ENCODE measurements at places on chromosomes 3 and 15.

- no peak for DNase-seq
Measured at GRCh38 chr3:43247561-43248184, 38.7 kb upstream of the SNRK start.

DNA sequence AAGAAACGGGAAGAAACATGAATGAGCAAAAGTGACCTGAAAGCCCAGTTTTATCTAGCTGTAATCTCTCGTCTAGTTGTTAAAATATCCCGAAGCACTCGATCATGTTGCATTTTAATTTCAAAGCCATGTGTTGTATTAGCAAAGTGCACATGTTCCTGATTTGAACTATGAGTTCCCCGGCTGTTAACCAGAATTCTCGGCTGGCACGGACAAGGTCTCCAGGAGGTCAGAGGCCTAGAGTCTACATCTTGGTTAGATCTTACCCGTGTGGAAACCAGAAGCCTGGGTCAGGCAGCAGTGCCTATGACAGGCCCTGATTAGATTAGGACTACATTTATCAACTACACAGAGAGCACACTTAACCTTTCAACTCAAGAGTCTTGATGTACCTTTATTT is 195.8 kb downstream of the CDIN1 start:
- no peak for DNase-seq

- DNase-seq: no peak
Measured at GRCh38 chr3:47283193-47283537, 421 bp downstream of the KLHL18 start.

DNA sequence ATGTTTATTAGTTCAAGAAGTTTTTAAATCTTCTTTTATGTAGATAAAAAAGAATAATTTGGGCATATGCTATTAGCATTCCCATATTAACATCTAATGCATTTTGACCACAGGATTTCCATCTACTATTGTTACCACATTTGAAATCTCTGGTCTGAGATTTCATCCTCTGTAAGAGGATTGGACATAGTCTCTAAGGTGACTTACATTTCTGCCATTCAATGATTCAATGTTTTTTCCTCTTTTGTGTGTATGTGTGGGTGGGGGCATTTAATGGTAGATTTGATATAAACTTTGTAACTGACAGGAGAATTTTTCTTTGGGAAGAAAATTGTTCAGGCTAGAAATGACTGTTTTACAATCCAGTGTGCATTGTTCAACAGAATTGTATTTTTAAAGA is 307.3 kb upstream of the RBMS3 start:
- no peak for DNase-seq

- DNase-seq: no peak
Measured at GRCh38 chr3:10531031-10531430, 25.6 kb upstream of the ATP2B2 start.

DNA sequence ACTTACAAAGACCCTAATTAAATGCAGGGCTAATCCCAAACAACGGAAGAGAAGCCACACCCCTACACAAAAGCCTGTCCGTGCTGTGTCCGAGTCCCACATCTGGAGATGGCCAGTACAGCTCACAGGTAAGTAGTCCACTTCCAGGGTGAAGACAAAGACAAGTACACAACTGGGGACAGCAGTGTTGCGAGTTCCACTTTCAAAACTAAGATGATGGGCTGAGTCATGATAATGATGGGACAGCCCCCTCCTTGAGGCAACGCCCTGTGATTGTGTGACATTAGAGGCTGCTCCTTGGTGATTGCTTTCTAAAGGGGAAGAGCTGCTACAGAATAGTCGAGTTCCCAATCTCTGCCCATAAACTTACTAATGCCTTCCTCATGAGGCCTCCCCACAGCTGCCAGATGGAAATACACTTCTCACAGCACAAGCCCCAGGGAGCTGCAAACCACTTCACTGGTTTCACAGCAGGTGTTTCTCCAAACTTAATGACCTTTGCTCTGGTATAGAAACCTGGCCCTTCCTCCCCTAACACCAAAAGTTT is 27.6 kb downstream of the RFT1 start:
- no peak for DNase-seq

GRCh38 chr3:124526601-124527000 is 203.7 kb upstream of the UMPS start:
- DNase-seq: no peak

GRCh38 chr3:128464188-128464587 is 2.5 kb downstream of the DNAJB8 start:
- DNase-seq: no peak

- no peak for DNase-seq
Measured at GRCh38 chr3:112486811-112487505, 12.3 kb downstream of the BTLA start.

- no peak for DNase-seq
Measured at GRCh38 chr3:124986192-124987143, 51.9 kb upstream of the MUC13 start.

DNA sequence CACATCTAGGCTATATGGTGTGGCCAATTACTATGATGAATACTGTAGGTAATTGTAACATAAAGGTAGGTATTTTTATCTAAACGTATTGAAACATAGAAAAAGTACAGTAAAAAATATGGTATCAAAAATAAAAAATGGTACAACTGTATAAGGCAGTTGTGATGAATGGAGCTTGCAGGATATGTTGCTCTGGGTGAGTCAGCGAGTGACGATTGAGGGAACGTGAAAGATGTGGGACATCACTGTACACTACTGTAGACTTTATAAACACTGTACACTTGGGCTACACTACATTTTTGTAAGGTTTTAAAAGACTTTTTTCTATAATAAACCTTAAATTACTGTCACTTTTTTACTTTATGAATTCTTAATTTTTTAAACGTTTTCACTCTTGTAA is 10.3 kb downstream of the CTNNB1 start:
- no peak for DNase-seq

- DNase-seq: no peak
Measured at GRCh38 chr3:77468626-77469020, 428.7 kb downstream of the ROBO2 start.

DNA sequence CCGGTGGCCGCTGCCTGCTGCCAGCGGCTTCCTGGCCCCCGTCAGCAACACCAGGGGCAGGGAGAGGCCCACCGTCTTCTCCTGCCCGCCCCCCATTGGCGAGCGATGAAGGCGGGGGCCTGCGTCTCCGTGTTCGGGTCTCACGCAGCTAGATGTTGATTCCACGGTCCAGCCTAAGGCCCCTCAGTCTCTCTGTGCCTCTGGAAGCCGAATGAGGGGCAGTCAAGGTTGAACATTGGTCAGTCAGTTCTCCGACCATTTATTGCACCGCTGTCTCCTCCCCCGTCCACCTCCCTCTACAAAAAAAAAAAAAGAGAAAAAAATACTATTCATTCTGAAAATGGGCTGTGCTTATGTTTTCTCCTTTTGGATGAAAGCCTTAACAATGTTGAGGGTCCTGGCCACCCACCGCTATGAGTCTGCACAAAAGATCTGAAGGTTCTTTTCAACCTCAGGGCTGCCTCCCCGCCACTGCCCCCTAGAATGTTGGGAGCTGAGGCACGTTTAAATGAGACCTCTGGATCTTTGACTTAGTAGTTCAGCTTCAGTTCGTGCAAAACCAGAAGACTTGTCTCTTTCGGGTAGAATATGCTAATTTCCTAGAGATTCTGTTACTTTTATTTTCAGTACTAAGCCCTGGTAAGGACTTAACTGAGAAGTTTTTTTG is 736 bp downstream of the IREB2 start:
- peak; percentile 11 for DNase-seq

GRCh38 chr15:95032156-95032555 is 800.8 kb downstream of the MCTP2 start:
- no peak for DNase-seq

DNA sequence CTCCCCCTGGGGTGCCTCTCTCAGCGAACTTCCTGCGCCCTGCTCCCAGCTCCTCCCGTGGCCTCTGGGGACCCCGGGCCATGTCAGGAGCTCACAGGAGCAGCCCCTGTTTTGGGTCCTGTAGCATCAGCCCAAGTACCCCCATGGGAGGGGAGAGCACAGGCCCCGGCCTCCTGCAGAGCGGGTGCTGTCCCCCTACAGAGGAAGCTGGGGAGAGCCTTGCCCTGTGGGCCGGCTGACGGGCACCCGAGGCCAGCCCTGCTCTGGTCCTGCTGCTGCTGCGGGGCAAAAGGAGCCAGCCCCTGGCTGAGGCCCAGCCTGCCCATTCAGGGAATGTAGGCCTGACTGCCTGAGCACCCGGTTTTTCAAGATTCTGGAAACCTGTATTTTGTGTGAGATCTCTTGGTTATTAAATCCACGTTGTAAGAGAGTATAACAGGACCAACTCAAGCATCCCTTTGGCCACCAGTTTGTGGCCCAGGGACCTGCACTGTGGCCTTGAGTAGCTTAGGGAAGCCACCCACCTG is 12.4 kb downstream of the PLXNA1 start:
- DNase-seq: no peak

GRCh38 chr3:41212088-41212487 is 12.8 kb downstream of the CTNNB1 start:
- no peak for DNase-seq

GRCh38 chr3:154194877-154195276 is 73.7 kb downstream of the ARHGEF26 start:
- DNase-seq: no peak

DNA sequence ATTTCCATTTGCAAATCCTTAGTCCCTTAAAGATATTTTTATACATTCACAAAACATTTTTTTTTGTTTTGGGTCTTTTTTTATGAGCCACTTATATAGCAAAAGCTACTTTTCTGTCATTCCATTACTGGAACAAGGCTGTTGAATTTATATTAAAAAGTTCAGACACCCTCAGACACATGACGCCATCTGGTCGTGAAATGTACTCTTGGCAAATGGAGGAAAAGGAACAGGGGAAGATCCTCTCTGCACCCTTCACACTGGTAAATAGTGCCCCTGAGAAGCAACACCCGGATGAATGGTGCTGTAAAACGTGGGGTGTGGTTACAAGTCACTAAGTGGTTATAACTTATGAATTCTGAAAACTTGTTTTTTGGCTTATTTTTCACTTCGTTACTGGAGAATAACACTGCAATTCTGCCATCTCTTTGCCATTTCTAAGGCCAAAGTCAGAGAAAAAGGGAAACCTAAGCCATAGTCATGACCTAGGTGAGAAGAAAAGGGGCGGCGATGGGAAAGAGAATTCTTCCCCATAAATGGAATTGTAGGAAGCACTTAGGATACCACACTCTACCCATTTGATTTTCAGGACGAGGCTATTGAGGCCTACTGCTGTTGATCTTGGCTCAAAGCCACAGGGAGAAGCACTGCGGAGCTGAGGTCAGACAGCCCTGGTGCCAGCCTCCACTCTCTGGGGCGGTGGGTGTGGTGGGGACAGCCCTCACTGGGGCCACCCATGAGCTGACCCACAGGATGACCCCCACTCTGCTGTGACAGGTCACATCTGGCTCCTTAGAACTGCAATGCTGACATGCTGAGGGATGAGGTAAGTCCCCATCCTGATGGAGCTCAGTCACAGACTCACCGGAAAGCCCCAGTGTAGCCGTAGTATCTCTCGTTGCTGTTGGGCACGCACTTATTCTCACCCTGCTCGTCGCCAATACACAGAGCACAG is 21.9 kb downstream of the LTF start:
- no peak for DNase-seq

DNA sequence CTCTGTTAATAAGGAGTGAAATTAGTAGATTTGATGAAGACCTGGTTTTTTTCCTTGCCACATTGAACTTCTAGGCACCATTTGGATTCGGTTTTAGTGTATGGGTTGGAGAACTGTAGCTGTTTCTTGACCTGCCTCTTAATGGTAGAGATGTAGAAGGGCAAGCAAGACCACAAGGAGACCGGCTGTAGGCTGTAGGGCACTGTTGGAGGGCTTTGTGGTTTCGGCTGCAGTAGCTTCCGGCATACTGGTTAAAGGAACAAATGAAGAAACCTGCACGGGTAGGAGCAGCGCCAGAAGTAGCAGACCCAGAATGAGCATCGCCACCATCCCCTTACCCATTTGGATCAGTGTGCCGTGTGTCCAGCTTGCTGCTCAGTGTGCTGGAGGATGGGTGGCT is 7.9 kb downstream of the PCLAF start:
- DNase-seq: no peak
